ENCODE measurements at places on chromosomes 12 and 14.

DNA sequence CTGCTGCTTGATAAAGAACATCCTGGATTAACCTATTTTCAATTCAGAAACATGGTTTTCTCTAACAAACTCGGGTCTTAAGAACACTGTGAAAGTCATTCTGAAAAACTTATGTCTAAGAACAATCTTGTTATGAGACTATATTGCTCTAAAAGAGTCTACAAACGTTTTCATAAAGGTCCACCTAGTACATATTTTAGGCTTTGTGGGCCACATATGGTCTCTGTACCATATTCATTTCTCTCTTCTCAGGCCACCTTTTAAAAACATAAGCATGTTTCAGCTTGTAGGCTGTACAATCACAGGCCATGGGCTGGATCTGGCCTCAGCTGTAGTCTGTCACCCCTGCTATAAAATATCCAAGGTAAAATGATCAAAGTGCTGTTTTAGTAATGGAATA is 39.9 kb downstream of the PPP4R3A start:
- peak; percentile 31 for DNase-seq

- peak; percentile 72 for DNase-seq
Observed at GRCh38 chr14:65286443-65286842, 126.1 kb upstream of the FUT8 start.

DNA sequence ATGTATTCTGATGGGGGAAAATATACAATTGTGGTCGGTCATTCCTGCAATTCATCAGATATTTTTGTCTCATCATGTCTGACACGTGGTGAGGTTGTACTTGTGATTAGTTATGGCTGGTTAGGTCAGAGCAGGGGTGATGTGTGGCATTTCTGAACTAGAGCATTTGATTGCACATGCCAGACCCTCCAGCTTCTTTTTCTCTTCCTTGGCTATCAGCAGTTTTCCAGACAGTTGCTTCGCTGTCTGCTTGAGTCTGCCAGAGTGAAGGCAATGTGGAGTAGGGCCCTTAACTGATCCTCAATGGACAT is 25.9 kb downstream of the TMEM117 start:
- DNase-seq: no peak

DNA sequence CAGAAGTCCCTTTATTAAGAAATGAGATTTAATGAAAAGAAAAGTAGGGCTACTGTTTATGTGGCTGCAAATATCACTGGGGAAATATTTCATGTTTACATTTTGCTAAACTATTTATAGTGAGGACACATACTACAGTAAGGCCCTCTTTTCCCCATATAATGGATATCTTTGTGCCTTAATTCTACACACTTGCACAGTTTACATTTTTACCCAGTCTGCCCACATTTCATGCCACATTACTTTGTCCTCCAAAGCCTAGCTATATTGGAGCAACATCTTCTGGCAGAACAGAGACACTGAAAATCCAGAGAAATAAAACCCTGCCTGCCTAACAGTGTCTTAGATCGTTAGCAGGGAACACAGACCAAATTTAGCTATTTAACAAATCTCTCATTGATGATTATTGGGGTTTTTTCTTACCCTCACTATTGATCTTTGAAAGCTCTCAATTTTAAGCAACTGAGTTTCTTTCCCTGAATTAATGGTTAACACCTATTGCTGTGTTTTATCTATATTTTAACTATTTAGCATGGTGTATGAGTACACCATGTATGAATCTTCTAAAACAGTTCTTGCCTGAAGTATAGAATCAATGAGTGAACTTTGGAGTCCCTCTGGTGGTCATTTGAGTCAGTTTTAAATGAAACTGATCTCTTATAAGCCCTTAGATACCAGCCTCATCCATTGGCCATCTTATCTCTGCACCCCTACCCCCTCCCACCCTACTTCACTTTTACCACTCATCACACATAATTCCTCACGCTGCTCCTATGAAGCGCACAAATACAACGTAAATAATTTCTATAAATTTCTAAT is 170.2 kb downstream of the BCAT1 start:
- DNase-seq: peak; percentile 62

- DNase-seq: no peak
Observed at GRCh38 chr12:52232203-52232673, 805 bp upstream of the KRT7 start.

GRCh38 chr14:105894978-105895881 is 368.8 kb downstream of the TMEM121 start:
- no peak for DNase-seq

- no peak for DNase-seq
Observed at GRCh38 chr12:90745211-90745610, 209.8 kb downstream of the CCER1 start.

DNA sequence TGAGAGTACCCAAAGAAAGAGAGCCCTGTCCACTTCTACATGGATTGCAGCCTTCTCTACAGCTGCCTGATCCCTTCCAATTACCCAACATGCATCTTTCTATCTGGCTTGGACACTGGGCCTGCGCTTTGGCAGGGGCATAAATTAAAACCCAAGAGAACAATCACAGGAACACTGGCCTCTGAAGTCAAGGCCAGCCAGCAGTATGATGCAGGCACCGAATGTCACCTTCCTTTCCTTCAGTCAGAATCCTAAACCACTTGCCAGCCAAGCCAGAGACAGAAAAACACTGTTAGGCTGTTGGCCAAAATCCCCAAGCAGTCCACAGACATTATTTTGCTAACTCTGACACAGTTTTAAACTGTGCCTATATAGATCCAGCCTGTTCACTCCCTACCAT is 113.7 kb downstream of the DUSP6 start:
- no peak for DNase-seq

- DNase-seq: peak; percentile 53
Observed at GRCh38 chr14:65228436-65228835, 126.1 kb upstream of the MAX start.

DNA sequence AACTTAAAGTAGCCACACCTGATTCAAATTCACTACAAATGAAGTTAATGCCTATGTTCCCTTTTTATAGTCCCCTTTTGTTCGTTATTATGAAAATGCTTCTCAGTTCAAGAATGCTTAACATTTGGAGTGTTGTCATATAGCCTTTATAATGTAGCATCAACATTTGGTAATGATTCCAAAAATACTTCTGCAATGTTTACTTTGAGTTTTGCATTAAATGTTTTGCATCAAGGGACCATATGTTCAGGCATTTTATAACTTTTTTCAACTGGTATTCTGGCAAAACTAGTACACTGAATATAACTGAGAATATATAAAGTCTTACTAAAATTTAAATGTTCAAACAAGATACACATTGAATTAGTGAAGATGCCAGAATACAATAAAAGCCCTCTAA is 209.6 kb upstream of the SLC16A7 start:
- DNase-seq: no peak

GRCh38 chr12:29024117-29024516 is 125.0 kb upstream of the FAR2 start:
- DNase-seq: no peak

- DNase-seq: peak; percentile 90
Observed at GRCh38 chr12:8493084-8493483, 20.2 kb upstream of the CLEC4D start.

DNA sequence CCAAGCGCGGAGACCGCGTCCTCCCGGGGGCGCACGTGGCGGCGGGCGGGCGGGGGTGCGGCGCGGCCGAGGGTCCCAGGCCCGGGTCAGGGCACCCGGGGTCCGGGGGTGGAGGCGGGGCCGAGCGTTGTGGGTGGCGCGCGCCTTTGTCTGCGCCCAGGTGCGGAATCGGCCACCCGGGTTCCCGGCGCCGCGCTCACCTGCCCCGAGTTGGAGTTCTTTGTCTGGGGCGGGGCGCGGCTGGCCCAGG is 50.1 kb downstream of the LRCOL1 start:
- peak; percentile 13 for DNase-seq

All from activated CD4-positive, alpha-beta T cell treated with anti-CD3 and anti-CD28 coated beads, Interleukin-2, amount 50 U/mL, for 16 hours (primary cell).